Activated CD8-positive, alpha-beta memory T cell treated with anti-CD3 and anti-CD28 coated beads for 48 hours (primary cell): ENCODE measurements at places on chromosomes 12 and 14.

DNA sequence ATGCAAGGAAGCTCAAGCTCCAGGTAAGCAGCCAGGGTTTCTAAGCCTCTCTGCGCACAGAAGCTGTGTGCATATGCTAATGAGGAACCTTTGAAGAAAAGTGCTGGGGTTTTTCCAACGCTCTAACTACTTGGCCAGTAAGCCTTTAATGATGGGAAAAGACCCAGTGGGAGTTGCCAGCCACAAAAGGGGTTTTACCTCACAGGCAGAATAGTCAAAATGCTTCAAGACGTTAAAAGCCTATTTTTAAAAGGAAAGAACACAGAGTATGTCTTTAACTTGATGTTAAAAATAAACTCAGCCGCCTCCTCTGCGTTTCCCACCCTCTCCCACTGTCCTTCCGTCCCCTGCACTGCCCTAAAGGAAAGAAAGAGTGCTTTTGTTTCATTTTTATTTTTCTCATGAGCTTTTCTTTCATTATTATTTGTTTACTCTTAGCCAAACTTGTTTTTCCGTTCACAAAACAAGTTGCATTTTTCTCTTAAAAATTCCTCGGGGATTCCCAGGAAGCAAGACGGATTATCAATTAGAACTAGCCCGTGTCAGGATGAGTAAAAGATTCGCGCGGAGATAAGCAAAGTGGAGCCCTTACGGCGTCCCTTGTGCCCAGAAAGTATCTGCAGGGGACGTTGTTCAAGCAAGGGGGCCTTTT is 209.8 kb upstream of the NUDT4 start:
- no peak for DNase-seq

- no peak for DNase-seq
These were observed 93.5 kb downstream of the NUAK1 start for GRCh38 chr12:106045251-106045674.

DNA sequence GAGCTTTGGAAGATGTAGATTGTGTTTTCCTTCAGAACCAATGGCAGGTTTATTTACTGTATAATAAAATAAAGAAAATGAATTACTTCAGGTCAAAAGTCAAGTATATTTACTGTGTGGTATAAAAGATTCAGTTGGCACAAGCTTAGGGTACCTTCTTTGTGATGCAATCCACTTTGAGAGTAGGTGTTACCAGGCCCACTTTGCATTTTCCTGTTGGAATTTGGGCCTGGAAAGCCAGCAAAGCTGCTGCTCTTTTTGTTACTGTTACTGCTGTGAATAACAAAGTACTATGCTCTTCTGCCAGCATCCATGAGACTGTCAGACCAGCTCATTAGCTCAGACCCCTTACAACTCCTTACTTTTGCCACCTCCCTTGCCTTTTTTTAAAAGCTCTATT is 649.0 kb upstream of the SEL1L start:
- DNase-seq, result no peak

GRCh38 chr14:104016873-104017650 is 68.4 kb upstream of the ASPG start:
- no peak for DNase-seq

DNA sequence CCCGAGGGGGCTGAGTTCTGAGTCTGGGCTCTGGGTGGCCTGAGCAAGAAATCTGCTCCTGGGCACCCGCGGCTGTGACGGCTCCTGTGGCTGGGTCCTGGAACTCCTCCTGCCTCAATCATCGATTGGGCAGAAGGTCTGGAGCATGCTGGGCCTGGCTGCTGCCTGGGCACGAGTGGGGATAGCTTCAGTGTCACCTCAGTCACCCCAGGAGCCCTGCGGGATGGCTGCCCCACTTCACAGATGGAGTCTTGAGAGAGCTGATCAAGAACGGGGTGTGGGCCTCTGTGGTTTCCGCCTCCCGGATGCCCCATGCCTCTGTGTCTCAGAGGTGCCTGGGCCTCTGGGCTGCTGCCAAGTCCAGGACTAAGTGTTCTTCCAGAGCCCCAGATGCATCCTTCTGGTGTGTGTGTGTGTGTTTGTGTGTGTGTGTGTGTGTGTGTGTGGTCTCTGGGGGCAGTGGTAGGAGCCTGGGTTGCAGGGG is 185.6 kb upstream of the C14orf180 start:
- DNase-seq, result no peak

DNA sequence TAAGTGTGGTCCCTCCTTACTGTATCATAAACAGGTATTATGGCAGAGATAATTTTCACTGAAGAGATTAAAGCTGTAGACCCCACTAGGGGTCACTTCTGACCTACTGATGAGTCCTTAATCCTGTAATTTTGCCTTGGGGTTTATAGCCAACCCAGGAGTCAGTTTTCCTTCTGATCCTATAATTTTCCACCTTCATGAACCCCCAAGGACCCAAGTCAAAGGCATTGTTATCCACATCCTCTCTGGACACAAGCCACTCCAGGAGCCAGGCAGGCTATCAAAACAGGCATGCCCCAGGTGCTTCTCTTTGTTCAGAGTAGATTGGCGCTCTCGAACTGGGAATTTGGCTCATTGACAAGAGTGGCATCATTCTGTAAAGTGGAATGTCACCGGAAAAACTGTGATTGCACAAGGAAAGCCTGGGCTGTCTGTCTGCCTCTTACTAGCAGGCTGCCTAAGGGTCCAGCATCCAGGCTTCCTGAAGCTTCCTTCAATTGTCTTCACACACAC is 1523.2 kb upstream of the FLRT2 start:
- no peak for DNase-seq

- DNase-seq, result no peak
These were observed 59.4 kb downstream of the TTC7B start for GRCh38 chr14:90756755-90757345.

DNA sequence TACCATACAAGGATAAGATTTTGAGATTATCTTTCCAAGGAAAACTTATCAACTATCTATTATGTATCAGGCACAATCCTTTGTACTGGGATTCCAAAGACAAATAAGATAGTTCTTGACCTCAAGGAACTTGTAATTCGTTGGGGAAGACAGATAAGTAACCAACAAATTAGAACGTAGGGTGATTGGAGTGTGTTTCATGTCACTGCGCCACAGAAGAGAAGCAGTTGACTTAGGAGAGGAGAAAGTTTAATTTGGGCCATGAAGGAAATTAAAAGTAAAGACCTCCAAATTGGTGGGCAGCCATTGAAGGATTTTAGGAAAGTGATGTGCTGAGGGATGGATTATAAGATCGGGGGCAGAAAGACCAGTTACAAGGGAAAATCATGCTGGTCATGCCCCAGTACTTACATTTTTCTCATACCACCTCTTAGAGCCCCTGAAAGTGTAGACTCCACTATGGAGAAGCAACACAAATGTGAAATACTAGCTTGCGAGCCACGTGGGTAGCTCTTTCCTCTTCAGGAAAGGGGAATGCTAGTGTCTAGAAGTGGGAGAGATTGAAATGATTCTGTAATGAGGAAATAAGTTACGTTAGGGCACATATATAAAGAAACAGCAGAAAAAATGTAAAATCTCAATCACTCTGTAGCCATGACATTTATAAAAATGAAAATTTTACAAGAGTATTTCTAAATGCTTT is 148.7 kb downstream of the ETV6 start:
- no peak for DNase-seq

GRCh38 chr12:32877601-32878459 is 18.7 kb downstream of the PKP2 start:
- DNase-seq, result no peak

GRCh38 chr12:39632670-39633069 is 13.1 kb upstream of the ABCD2 start:
- DNase-seq, result no peak

DNA sequence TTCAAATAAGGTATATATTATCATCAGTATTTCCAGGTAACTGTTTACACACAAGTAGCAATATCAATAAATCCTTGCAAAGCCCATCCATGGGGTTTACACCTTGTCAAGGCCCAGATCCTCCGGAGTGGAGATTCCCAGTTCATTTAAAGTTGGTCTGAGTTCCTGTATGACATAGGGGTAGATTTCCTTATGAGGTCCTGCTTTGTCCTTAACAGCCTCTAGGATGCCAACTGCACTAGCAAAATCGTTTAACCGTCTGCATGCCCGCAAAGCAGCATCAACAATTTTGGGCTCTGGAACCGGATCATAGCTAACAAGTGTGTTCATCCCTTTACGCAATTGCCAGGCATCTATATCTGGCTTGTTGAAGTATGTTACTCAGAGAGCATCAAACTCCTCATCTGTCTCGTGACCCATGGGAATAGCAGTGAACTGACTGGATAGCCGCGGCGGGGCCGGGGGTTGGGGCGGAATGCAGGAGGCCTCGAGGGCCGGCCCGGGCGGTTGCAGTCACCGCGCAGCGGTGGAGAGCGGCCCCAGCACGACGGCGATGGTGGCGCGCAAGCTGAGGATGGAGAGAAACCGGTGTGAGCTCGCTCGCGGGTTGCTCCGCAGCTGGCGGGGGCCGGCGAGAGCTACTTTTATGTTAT is 30.6 kb upstream of the FBXO34 start:
- no peak for DNase-seq

DNA sequence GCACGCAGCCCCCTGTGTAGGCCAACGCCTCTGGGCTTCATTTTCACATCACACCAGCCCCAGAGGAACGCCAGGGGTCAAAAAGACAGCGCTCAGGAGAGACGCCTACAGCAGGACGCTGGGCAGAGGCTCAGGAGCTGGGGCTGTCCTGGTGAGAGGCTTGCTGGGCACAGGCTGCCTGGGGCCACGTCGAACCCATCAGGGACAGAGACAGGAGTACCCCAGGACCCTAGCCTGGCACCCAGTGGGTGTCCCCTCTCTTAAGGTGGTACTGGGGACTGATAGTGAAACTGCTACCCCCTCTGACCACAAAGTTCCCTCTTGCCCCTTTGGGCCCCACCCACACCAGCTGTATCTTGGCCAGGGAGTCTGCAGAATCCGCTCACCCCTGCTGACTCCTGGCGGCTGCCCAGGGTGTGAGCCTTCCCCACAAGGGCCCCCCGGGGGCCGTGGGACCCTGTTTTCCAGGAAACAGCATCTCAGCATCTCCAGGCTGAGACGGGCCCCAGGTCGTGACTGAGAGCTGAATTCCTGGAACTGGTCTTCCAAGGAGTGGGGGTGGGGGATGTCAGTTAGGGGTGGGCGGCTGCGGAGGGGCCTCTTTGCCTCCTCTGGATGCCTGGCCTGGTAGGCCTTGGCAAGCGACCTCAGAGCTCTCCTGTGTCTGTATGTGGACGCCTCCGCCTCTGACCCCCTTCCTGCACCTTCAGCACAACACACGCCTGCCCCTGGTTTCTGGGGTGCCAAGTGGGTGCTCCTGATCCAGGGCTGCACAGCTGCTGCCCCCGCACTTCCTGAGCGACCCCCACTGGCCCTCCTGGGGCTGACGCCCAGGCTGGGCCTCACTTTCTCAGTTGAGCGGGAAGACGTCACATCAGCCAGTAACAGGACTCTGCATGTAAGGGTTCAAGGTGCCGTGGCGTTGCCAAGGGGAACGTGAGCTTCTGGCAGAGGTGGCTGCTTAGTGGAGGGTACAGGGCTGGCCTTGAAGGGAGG is 321.9 kb upstream of the RTL1 start:
- DNase-seq, result no peak

DNA sequence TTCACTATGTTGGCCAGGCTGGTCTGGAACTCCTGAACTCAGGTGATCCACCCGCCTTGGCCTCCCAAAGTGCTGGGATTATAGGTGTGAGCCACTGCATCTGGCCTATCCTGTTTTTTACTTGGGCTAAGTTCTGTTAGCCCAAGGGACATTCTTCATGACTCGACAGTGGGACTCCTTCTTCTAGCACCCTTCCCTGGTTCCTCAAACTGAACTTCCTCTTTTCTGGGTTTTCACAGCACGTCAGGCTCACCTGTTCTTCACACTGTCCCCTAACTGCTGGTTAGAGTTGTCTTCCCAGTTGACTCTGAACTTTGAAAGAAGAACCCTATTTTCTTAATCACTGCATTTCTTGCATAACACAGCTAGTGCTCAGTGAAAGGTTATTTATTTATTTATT is 22.5 kb downstream of the CABP1 start:
- no peak for DNase-seq

DNA sequence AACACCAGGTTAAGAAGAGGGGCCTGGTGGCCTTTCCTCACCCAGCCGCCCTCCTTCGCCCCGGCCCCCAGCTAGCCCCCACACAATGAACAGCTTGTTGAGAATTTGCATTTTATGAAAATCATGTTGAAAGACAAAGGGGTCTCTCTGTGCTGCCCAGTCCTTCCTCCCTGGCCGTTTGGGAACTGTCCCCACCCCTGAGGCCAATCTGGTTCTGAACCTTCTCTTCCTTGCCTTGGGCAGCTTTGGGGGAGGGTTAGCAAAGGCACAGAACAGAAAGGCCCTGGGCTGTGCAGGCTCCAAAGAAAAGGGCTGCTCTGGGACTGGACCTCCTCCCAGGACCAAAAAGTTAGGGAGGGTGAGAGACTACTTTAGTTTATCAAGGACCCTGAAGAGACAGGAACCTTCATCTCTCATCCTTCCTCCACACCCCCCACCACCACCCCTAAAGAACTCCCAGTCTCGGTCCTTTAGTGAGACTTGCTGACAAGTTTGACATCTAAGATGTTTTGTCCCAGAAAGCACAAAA is 1.3 kb downstream of the TAMALIN start:
- DNase-seq, result no peak

- no peak for DNase-seq
These were observed 44.5 kb upstream of the AP4S1 start for GRCh38 chr14:30980980-30981379.

DNA sequence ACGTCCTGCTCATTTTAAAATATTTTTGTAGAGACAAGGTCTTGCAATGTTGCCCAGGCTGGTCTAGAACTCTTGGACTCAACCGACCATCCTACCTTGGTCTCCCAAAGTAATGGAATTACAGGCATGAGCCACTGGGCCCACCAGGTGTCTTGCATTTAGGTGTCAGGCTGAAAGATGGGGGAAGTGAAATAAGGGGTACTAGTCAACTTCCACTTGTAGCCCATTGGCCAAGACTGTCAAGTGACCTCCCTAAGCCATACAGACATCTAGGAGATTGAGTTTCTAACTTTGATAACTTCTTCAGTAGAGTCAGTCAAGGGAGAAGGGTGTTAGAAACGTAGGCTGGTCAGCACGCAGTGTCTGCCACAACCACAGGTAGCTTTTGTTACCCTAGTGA is 32.0 kb downstream of the ARF6 start:
- no peak for DNase-seq

- no peak for DNase-seq
These were observed 87.8 kb upstream of the ATXN7L3B start for GRCh38 chr12:74449872-74450271.
